Fibroblast of skin of scalp (primary cell): ENCODE measurements at places on chromosomes 5 and 9.
A peak's percentile ranks its signal among the peaks of the same experiment; 100 is the strongest.

- no peak for DNase-seq
These were observed 95.2 kb downstream of the ALDH1A1 start for GRCh38 chr9:72857624-72857996.

DNA sequence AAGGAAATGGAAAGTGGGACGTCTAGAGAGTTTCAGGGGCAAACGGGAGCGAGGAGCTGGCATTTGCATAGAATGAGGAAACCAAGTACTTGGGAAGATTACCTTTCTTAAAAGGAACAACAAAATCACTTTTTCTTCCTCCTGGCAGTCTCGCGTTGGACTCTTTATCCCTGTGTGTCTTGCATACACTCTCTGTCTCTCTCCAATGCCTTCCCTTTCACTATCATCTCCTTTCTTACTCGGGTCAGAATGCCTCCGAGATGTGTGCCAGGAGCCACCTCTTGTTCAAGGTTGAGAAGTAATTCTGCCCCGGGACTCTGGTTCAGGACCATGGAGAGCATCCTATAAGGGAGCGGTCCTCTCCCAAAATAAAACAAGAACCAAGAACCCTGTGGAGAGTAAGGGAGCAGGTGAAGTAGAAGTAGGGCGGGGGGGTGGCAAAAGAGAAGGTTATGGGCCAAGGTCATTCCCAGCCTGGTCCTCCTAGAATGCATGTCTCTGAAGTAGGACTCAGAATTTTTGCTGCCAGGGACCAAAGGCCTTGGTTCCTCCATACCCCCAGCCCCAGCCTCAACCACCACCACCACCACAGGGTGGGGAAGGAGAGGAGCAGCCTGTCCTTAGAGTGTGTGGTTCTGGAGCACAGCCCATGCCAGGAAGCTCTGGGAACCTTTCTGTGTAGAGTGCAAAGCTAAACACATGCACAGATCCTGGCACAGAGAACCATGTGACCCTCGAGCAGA is 72.1 kb upstream of the ARAP3 start:
- peak; percentile 54 for DNase-seq

DNA sequence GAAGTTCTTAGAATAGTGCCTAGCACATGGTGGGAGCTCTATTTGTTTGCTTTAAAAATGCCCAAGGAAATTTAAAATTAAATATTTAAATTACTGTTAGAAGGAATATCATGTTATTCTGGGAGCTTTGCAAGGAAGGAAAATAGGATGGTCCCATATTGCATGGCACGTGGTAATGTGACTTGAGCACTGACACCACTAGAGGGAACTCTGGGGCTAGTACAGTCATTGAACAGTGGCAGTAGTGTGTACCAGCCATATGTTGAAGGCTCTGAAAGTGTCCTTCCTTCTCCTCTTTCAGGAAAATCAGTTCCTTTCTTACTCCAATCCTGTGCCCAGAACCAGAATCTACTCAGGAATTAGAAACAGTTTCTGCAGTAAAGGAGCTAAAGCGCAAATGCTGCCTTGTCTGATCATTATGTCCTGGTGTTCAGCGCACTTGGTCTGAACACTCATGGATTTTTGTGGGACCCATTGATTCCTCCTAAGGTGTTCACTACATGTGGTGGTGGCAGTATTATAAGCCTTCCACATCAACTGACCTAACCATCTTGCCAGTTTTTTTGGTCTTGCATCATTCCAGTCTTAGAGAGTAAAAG is 54.1 kb downstream of the GDA start:
- DNase-seq: peak; percentile 38

- peak; percentile 61 for DNase-seq
These were observed 34.8 kb downstream of the BOD1 start for GRCh38 chr5:173581408-173582215.

- DNase-seq: no peak
These were observed 1.4 kb upstream of the CHSY3 start for GRCh38 chr5:129902816-129903215.

DNA sequence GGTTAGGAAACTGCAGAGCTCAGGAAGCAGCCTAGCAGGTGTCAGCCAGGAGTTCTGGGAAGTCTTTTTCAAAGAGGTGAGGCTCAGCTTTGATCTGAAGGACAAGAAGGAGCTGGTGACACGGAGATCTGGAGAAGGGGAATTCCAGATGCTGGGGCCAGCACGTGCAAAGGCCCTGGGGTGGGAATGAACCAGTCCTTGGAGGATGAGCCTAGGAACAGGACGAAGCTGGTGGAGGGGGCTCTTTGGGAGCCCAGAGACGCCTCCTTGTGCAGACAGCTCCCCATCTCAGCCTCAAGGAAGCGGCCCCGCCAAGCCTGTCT is 15.2 kb upstream of the RNU6ATAC start:
- DNase-seq: no peak
